ENCODE measurements at places on chromosomes 5 and 9.

- peak; percentile 52 for DNase-seq
Measured at GRCh38 chr5:61673007-61673735, 341.1 kb downstream of the ZSWIM6 start.

DNA sequence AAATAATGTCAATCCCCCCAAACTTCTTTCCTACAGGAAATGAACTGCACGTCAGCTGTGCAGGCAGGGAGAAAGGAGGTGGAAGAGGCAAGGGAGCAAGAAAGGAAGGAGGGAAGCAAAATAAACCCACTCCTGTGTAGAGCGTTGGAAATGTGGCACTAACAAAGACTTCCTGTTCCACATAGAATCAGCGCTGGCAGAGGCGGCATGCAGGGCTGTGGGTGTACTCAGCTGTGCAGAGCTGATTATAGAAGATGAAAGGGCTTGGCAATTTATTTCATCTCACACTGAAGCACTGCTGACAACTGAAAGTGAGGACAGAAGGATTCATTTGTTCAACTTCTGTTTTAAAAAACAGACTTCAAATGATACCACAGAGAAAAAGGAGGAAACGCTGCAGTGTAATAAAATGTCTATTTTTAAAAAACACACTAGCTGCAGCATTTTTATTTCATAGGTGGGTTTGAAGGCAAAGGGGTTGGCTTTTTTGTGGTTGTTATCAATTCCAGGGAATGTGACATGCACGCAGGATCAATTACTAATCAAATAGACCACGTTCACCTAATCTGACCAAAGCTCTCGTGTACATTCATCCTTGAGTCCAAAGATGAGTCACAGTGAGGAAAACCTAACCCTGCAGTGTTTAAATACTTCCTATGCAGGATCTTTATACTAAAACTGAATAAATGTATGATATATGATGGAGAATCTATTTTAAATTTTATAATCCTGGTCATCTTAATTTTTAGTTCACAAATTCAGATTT, 583.5 kb downstream of the ZNF608 start:
- DNase-seq = peak; percentile 59

DNA sequence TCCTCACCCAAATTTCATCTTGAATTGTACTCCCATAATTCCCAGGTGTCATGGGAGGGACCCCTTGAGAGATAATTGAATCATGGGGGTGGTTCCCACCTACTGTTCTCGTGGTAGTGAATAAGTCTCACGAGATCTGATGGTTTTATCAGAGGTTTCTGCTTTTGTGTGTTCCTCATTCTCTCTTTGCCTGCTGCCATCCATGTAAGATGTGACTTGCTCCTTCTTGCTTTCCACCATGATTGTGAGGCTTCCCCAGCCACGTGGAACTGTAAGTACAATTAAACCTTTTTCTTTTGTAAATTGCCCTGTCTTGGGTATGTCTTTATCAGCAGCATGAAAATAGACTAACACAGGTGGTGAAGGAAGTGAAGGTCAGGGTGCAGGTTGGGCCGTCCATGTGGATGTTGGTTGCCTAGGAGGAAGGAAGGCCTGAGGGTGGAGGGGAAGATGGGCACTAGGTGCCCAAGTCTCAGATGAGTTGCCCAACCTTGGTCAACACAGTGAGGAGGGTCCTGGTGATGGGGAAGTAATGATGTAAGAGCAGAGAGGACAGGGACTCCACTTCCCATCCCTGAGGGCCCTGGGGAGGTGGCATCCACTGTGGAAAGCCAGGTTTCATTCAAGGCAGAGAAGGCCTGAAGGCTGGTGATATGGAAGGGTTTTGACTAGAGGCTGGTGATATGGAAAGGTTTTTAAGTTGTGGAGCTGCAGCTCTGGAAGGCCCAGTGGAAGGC, 92.6 kb downstream of the HSPA4 start:
- no peak for DNase-seq

GRCh38 chr5:41681840-41682239, 171.4 kb upstream of the PLCXD3 start:
- no peak for DNase-seq

- DNase-seq = peak; percentile 70
Measured at GRCh38 chr9:34675048-34675714, 12.7 kb upstream of the CCL27 start.

GRCh38 chr9:7284517-7284916, 515.1 kb downstream of the DMAC1 start:
- DNase-seq = no peak

Data from inflammatory macrophage (primary cell).